Epithelial cell of prostate (primary cell): ENCODE measurements at places on chromosomes 3 and 15.

DNA sequence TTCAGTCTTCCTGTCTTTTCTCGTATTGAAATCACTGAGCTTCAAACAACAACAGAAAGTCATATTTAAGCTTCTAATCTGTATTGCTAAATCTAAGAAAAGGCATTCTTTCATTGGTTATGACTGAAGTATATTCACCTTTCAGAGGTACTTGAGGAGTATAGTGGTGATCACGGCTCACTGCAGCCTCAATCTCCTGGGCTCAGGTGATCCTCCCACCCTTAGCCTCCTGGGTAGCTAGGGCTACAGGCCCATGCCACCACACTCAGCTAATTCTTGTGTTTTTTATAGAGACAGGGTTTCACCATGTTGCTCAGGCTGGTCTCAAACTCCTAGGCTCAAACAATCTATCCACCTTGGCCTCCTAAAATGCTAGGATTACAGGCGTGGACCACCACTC, 38.7 kb downstream of the WDR49 start:
- no peak for DNase-seq

DNA sequence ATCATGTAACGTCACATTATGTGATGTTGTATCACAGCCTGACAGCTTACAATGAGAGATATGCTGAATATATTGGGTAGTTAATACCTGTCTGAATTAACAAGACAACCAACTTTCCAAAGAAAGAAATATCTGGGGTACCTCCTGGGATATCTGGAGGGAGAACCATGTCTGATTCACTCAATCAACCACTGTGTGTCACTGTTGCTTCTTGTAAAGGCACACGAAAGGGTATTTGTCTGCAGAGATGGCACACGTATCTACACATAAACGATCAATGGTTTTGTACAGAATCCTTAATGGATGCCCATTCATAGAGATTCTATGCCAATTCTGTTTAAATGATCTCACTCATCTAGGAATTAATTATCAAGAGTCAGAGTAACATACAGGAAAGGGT, 252.1 kb upstream of the TMCO5A start:
- DNase-seq: no peak

DNA sequence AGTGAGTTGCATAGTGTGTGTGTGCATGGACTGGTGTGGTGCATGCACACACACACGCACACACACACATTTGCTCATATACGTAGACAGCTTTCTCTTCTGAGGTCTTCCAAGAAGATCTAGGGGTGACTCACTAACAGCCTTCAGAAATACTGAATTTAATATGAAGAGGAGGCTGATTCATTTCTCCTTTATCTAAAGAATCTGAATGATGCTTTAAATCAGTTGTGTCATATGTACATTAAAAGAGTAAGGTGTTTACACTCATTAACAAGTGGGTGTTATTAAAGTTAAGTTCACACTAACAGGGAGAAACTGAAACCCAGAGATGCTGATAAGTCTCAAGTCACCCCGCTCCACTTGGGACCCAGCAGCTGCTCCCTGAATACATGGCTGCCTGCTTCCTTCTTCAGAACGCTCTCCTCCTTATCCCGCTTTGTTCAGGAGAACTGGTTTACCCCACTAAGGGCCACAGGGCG, 22.0 kb downstream of the TMPRSS7 start:
- peak; percentile 77 for DNase-seq

DNA sequence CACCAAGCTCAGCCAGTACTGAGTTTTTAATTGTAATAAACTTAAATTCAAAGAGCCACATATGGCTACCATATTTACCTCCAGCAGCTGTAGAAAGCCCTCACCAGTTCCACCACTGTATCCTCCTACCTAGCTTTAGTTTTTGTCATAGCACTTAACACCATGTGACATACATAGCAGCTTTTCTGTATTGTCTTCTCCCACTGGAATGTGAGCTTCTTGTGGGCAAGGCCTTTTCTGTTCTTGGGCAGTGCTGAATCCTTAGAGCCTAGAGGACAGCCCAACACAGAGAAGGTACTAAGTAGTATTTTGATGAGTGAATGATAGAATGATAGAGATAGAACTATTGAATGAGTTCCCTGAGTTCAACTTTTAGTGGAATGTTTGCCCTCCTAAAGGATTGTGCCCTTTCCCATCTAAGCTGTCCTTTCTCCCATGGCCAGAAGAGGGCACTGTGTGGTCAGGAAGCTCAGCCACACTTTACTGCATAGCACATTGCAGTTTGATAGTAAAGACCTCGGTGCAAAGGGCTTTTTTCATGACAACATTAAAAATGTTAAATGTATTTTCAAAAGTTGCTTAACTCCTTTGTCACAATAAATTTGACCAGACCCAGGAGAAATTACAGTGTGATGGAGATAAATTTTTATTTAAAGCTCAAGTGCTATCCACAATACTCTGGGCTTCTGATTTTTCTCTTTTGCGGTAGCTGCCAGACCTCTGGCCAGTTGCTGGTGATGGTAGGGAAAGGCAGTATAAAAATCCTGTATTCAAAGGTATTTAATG, 115.8 kb downstream of the GHSR start:
- DNase-seq: no peak

GRCh38 chr3:136671921-136672320, 80.3 kb downstream of the STAG1 start:
- DNase-seq: no peak

DNA sequence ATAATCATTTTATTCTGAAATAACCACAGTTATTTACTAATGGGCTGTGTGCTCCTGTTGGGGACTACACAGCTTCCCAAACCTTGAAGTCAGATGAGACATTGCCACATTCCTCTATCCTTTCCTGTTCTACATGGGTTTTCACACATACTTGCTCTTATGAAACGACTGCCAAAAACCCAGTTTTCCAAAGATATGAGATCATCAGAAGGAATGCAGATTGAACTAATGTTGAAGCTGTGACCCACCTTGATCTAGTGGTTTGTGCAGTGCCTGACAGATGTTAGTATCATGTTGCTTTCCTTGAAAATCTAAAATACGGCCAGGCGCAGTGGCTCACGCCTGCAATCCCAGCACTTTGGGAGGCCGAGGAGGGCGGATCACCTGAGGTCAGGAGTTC, 144.6 kb downstream of the VGLL4 start:
- DNase-seq: no peak

DNA sequence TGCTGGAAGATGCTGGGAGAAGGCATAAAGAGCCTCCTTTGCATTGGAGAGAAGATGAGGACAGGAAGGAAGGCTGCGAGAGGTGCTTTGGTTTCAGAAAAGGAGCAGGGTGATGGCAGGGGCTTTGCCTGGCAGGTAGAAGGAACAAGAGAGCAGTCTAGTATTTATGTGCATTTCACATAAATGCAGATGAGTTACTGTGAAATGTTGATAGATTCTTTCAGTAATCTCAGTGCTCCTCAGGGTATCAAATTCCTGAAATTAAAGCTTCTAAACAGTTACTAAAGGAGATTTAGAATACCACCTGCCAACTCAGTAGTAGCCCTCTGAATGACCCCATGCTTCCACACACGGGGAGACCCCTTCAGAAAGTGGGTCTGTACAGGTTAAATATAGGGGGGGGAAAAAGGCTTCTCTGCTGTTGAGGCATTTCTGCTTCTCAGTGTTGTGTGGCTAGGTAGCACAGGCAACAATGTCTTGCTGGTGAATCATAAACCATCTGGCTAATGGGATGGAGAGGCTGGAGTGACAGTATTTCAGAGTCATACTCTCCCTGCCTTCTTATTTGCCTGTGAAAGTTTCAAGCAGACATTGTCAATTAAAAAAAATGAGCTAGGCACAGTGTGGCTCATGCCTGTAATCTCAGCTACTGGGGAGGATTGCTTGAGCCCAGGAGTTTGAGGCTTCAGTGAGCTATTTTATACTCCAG, 14.3 kb upstream of the FBXL22 start:
- DNase-seq: peak; percentile 60

DNA sequence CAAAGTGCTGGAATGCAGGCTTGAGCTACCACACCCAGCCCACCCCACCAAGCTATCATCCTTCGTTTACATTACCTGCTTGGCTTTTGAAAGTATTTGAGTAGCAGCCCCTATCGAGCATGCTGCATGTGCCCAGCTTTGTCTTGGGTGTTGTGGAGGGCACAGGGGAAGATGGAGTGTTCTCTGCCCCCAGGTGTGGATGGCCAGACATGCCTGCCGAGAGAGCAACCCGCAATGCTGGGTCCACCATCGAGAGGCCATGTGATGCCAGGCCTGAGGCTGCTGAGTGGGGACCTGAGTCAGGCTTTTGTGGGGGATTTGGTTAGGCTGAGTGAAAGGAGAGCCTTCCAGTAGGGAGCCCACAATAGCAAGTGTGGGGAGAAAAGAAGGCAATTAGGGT, 25.9 kb downstream of the FOXL2NB start:
- no peak for DNase-seq

DNA sequence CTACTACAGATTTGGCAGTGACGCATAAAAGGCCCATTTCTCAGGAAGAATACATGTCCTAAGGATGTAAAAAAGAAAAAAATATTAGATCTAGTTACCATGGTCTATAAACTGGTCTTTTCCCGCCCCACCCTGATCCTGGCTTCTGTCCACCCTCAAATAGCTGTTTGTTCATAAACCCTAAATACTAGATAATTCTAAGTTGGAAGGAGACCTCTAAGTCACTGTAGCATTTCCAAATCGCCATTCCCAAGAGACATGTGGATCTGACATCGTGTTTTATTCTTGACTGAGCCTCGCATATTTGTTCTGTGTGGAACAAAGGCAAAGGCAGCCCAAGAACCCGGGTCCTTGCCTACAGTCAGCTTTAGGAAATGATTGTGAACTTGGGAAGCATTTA, 49.0 kb downstream of the LMCD1 start:
- DNase-seq: no peak

DNA sequence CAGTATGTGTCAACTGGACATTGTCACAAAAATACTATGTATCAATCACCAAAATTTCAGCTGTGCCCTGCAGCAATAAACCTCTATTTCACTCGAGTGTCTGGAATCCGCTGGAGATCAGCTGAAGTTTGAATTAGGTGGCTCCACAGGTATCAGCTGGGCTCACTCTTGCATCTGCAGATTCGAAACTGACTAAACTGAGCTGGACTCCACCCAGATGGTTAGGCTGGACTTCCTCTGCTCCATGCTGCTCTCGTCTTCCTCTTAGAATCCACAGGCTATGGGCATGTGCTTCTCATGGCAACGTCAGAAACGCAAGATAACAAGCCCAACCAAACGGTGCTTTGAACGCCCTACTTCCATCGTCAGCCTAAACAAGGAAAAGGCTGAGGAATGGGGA, 565.3 kb upstream of the ROBO2 start:
- DNase-seq: no peak

DNA sequence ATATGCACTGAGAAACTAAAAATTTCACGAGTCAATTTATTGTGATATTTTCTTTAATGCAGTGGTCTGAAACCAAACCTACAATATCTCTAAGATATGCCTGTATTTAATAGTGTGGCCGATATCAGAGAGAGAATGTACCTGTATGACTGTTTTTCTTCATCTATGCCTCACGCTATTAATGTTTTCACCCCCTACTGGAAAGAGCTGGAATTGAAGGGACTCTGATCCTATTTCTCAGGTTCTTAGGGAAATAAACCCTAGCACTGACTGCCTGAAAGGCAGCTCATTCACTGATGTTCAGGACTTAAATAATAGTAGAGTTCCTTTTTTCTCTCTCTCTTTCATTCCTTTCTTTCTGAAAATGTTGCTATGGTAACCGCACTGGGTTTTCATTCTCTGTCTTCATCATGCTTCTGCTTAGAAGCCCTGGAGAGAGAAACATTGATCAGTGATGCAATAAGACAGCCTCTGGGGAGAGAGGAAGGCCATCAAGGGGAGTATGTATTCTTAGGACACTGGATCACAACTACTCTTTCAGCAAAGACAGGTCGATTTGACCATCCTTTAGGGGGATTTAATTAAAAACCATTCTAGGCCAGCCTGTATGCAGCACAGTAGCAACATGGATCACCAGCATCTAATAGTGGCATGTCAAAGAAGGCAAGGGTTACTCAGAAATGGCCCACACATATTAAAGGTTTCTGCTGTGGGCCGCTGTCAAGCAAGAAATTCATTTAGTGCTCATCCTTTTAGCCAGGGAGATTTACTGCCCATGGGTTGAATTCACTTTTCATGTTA, 1135.7 kb downstream of the IGSF11 start:
- no peak for DNase-seq
